ENCODE measurements at places on chromosomes 12 and 14.

- no peak for DNase-seq
These were observed 9.2 kb downstream of the NID2 start for GRCh38 chr14:52059649-52060048.

DNA sequence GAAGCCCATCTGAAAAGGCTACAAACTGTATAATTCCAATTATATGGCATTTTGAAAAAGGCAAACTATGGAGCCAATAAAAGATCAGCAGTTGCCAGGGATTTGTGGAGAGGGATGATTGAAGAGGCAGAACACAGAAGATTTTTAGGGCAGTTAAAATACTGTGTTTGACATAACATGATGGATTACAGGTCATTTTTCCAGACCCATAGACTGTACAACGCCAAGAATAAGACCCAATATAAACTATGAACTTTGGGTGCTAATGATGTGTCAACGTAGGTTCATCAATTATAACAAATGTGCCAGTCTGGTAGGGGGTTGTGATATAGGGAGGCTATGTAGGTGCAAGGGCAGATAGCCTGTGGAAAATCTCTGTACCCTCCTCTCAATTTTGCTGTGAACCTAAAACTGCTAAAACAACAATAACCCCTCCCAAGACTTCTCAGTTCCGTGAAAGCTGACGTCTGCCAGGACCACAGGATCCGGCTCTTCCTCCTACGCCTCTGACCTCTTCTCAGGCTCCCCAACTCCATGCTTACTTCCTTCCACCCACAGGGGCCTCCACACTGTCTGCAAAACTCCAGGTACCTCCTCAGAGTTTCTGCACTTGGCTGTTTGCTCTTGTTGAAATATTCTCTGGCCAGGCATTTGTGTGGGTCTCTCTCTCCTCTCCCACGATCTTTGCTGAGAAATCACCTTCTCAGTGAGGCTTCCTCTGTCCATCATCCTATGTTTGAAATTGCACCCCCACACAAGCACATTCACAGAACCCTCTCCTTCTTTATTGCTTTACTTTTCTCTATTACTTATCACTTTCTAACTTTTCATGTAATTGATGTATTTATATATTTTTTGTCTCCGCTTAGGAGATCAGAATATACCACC is 131.4 kb downstream of the BBS10 start:
- DNase-seq: no peak

DNA sequence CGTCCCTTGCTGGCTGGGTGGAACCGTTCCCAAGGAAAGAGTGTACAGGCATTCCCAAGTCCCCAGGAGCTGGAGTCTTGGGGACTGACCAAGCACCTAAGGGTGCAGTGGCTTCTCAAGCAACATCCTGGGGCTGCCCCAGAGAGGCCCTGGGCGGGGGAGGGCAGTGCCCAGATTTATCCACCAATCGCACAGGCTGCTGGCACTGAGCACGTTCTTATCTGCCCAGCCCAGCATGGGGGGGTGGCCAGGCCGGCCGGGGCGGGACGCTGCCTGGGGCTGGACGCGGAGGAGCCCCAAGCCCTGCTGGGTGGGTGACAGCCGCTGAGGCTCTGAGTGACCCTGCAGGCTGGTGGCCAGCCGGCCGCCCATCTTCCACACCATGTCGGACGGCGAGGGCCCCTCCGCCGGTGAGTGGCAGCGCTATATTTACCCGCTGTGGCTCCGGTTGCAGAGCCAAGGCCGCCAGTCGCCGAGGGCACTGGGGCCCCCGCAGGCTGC is 53.4 kb downstream of the CYP46A1 start:
- no peak for DNase-seq

- DNase-seq: no peak
These were observed 221.9 kb downstream of the CACNA1C start for GRCh38 chr12:2274733-2275132.

- DNase-seq: no peak
These were observed 9.8 kb downstream of the CCER1 start for GRCh38 chr12:90945070-90945649.

DNA sequence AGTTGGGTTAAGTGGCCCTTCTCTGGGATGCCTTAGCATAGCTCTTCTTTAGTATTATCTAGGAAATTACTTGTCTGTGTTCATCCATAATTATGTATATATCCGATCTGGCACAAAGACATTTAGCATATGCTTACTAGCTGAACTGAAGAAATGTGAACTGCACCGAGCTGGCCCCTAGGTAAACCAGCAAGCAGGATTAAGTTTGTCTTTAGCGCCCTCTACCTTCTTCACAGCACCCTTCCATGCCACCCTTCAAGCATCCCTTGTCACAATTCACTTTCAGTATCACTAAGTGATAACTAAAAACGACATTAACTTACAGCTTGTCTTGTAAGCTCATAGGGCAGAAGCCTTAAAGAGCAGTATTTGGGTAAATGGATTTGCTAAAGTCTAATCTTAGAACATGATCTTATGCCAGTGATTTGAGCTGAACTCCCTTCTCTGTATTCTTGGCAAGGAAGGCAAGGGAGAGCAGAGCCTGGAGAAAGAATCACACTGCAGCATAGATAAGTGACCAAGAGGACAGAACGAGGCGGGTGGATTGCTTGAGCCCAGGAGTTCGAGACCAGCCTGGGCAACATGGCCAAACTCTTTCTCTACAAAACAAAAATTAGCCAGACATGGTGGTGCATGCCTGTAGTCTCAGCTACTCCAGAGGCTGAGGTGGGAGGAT is 2.6 kb upstream of the HAL start:
- no peak for DNase-seq

GRCh38 chr12:42695490-42695995 is 106.0 kb upstream of the PRICKLE1 start:
- no peak for DNase-seq

DNA sequence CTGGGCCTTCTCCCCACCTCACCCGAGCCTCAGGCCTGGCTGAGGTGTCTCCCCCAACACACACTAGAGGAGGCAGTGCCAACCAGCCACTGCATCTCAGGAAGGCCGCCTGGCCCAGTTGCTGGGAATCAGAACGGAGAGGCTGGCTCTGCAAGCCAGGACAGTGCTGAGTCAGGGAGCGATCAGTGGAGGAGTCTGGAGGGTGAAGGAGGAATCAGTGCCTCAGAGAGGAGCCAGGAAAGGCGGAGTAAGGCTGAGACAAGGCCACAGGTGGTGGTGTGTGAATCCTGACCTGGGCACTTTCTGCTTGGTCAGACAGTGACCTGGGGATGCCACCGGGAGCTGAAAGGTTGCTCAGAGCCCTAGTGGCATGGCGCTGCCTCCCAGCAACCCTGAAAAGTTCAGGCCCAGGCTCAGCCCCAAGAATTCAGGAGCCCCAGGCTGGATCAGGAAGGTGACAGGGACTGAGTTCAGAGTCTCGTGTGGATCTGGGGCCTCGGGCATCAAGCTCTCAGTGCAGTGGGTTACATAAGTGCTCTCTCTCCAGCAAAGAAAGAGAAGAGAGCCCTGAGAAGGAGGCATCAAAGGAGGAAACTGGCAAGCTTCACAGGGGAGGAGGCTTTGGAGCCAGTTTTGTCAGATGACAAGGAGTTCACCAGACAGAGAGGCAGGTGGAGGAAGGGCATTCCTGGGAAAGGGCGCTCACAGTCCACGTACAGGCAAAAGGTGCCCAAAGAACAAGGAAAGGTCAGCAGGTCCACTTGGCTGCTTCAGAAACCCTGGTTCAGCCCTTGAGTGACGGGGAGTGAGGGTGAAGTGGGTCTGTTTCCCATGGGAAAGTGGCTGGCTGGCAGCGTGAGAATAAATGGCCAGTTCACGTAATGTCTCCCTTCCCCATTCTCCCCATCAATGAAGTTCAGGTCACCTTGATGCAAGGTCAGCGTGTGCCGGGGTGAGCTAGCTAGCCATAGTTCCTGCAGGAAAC is 87.8 kb downstream of the ZFP36L1 start:
- no peak for DNase-seq

DNA sequence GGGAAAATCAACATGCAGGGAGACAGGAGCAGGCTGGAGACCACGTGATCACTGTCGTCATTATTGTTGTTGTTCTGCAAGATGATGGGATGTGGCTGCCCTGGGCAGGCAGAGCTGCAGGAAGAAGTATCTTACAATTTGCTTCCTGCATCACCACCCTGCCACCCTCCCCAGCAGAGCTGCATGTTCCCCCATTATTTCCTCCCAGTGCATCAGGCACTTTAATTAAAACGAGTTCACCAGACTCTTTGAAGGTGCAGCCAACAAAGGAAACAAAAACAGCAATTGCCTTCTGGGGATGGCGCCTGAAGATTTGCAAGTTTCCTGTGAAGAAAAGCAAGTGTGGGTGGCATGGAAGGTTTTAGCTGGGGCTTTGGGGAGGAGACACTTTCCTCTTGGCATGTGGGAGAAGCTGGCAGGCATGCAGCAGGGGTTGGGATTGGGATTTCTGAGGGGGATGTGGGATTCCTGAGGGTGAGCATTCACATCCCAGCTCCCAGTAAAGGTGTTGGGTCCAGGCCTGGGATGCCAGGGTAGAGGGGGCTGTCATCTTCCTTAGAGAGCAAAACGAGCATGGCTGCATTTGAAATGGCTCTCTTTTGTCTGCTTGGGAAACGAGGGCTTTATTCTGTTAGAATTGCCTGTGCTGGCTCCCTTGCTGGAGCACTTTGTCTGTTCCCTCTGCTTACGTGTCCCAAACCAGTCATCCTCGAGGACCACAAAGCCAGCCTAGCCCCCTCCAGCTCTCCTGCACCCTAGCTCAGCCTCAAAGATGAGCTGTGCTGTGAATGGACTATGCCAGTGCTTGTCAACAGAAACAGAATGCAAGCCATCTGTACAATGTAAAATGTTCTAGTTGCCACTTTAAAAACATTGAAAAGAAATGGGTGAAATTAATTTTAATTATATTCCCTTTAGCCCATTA is 11.5 kb upstream of the C14orf132 start:
- no peak for DNase-seq
